ENCODE measurements at places on chromosomes 5 and 9. TPM values are rescaled to one million over a fixed set of nuclear protein-coding genes. Genes with fewer than 3 reads are reported as not detected.

The PCDHGA8 gene
- total RNA-seq: 5.6 TPM

The PCDHA1 gene
- not detected for total RNA-seq

The TMEM215 gene
- total RNA-seq: not detected

The HTR1A gene
- not detected for total RNA-seq

The WDR38 gene
- total RNA-seq: not detected

The IL9 gene
- total RNA-seq: not detected

The LECT2 gene
- total RNA-seq: not detected

The SPAAR gene
- total RNA-seq: not detected

The DMRT2 gene
- not detected for total RNA-seq

The ELAVL2 gene
- 0.17 TPM for total RNA-seq

The GNA14 gene
- total RNA-seq: 0.15 TPM

The SAXO1 gene
- 0.17 TPM for total RNA-seq

The DRD1 gene
- total RNA-seq: under 0.01 TPM

The ZFP37 gene
- 3.0 TPM for total RNA-seq

The OMD gene
- 0.33 TPM for total RNA-seq

The DMRTA1 gene
- total RNA-seq: 1.2 TPM

The CDO1 gene
- total RNA-seq: 9.0 TPM

The SV2C gene
- total RNA-seq: not detected

The GRM6 gene
- not detected for total RNA-seq

The MRPL22 gene
- 26.8 TPM for total RNA-seq

The RANBP6 gene
- total RNA-seq: 25.0 TPM

The IRX1 gene
- total RNA-seq: not detected

The DND1 gene
- 0.17 TPM for total RNA-seq

The SHB gene
- total RNA-seq: 35.2 TPM

The GRXCR2 gene
- not detected for total RNA-seq

The GPR150 gene
- 0.66 TPM for total RNA-seq

The C9orf85 gene
- 19.5 TPM for total RNA-seq

The BSPRY gene
- total RNA-seq: not detected

The PCDHGA12 gene
- total RNA-seq: 26.0 TPM

The FBP1 gene
- not detected for total RNA-seq

The LCN6 gene
- total RNA-seq: not detected

The GCNT4 gene
- total RNA-seq: 2.3 TPM

The UBTD2 gene
- 23.2 TPM for total RNA-seq

The INSL6 gene
- not detected for total RNA-seq

The IFNB1 gene
- total RNA-seq: not detected

The NUTM2F gene
- total RNA-seq: not detected

Measured in smooth muscle cell of trachea (primary cell).